ENCODE measurements at places on chromosomes 12 and 14.
A peak's percentile ranks its signal among the peaks of the same experiment; 100 is the strongest.

DNA sequence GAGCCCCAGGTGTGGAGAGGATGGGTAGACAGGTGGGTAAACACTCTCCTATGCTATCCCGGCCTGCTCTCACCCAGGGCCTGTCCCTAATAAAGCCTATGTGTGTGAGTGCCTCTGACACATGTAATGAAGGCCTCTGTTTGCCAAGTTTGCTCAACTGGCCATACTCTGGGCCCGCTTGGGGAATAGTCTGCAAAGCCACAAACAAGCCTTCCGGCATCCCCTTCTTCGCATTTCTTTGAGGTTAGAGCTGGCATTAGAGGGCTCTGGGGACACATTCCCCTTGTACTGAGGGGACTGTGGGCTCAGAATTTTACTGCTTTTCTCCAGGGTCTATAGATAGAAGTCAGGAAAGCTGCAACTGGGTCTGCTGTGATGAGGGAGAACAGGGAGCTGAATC lies 240.5 kb downstream of the C12orf75 start:
- H3K4me1 ChIP-seq = no peaks in the 10 kb centered on the region
- no peak for DNase-seq
- no peaks in the 10 kb centered on the region for H3K27me3 ChIP-seq
- H3K27ac ChIP-seq = no peak overlapping the region

GRCh38 chr12:107340898-107341297 lies 247.5 kb upstream of the CRY1 start:
- H3K36me3 ChIP-seq = no peaks in the 10 kb centered on the region
- no peak for DNase-seq

DNA sequence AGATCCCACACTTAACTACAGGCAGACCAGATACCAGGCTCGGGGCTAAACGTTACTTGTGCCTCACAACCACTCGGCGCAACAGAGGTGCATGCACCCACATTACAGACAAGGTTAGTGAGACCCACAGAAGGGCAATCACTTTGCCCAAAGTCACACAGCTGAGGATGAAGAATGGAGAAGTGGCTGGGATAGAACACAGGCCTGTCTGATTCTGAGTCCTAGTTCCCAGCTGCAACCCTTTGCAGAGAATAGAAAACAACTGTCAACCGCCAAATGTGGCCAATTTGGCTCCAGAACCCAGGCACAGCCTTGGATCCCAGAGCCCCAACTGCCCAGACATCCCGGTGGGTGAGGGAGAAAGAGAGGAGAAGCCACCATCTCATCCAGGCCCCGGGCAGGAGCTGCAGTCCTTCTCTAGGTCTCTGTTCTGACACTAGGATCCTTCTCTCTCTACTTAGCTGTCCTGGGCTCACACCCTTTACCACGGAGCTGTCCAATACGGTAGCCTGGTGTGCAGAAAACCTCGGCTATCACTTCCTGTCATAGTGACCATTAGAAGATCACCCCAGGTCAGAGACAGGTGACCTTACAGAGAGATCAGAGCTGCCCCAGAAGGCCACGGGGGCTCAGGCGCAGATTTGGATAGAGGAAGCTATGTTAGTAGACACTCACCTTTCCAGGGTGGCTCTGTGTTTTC lies 59.1 kb downstream of the FAM222A start:
- no peak overlapping the region for H3K27ac ChIP-seq
- no peak overlapping the region for H3K4me3 ChIP-seq
- no peaks in the 10 kb centered on the region for H3K27me3 ChIP-seq
- H3K36me3 ChIP-seq = no peaks in the 10 kb centered on the region

DNA sequence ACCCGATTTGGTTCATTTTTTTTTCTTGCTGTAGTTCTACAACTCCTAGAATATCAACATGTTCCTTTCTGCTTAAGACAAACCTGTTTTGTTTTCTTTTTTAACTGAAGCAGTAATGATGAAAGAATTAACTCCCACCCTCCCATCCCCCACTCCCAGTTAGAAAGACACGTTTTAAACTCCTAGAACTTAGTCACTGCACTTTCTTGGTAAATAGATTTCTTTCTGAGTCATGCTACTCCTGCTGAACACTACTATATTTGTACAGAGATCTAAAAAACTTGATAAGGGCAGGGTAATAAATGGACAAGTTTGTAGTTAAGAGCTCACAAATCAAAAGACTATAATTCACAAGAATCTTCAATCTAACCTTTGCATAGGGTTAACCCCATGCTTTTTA lies 118.9 kb upstream of the PTPRB start:
- H3K36me3 ChIP-seq = no peaks in the 10 kb centered on the region
- H3K27ac ChIP-seq = no peak overlapping the region
- no peak for DNase-seq
- H3K4me1 ChIP-seq = no peaks in the 10 kb centered on the region
- peaks cover 4% of the 10 kb centered on the region for H3K27me3 ChIP-seq

- no peak for DNase-seq
- no peaks in the 10 kb centered on the region for H3K4me1 ChIP-seq
- H3K27me3 ChIP-seq = no peaks in the 10 kb centered on the region
- H3K4me3 ChIP-seq = no peak overlapping the region
- H3K27ac ChIP-seq = no peak overlapping the region
- peaks cover 8% of the 10 kb centered on the region for H3K36me3 ChIP-seq
Measured at GRCh38 chr14:35257809-35258208, 34.4 kb upstream of the PSMA6 start.

- no peak for DNase-seq
- no peak overlapping the region for H3K27ac ChIP-seq
- no peaks in the 10 kb centered on the region for H3K27me3 ChIP-seq
- H3K4me3 ChIP-seq = no peak overlapping the region
- H3K36me3 ChIP-seq = no peaks in the 10 kb centered on the region
Measured at GRCh38 chr12:18706798-18707197, 31.0 kb downstream of the PLCZ1 start.

DNA sequence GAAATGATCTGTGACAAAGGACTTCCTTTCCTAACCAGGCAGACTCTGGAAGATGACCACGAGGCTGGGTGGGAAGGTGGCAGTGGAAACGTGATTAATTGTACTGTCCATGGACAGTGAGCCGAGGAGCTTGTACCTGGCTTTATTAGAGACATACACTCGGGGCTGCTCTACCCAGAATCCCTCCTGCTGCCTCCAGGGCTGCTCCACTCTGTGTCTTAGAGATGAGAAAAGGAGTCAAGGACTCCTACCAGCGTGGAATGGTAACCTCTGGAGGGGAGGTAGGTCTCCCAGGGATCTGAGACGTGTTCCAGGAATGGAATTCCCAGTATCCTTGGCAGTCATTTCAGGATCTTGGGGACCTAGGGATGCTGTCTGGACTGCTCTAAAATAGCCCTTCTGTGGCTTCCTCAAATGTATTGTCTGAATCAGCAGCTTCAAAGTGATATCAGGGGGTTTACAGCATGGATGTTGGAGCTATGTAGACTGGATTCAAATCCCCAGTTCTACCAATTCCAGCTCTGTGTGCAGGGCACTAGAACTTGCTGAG lies 237.8 kb downstream of the CACNA1C start:
- no peaks in the 10 kb centered on the region for H3K27me3 ChIP-seq
- H3K27ac ChIP-seq = no peak overlapping the region
- peaks cover 9% of the 10 kb centered on the region for H3K4me1 ChIP-seq
- no peaks in the 10 kb centered on the region for H3K36me3 ChIP-seq

DNA sequence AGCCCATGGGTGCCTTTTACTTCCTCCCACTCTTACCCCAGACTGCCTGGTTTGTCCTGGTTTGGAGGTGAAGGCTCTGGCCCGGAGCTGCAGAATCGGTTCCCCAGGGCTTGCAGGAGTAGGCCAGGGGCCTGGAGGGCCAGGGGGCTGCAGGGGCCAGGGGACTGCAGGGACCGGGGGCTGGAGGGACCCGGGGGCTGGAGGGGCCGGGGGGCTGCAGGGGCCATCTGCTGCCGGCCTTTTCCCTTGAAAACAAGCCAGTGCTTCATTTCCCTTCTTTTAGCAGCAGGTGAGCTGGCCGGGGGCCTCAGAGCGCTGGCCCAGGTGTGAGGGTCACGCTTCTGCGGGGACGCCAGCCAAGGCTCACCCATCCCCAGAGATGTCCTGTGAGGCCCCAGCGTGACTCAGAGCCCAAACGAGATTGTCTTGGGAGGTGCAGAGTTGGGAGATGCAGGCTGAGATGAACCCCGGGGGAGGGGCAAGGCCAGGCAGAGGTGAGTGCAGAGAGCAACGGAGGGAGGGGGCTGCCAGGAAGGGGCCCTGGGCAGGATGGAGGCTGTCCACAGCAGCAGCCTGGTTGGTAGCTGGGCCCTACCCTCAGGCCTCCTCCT lies 154.9 kb downstream of the KIF26A start:
- H3K27ac ChIP-seq = no peak overlapping the region
- no peaks in the 10 kb centered on the region for H3K27me3 ChIP-seq
- no peaks in the 10 kb centered on the region for H3K4me1 ChIP-seq
- DNase-seq = no peak
- H3K4me3 ChIP-seq = no peak overlapping the region

GRCh38 chr14:48973151-48973550 lies 613.0 kb downstream of the RPS29 start:
- no peaks in the 10 kb centered on the region for H3K27me3 ChIP-seq
- H3K27ac ChIP-seq = no peak overlapping the region
- DNase-seq = no peak
- no peaks in the 10 kb centered on the region for H3K36me3 ChIP-seq
- no peaks in the 10 kb centered on the region for H3K4me1 ChIP-seq
- H3K4me3 ChIP-seq = no peak overlapping the region

GRCh38 chr12:5407034-5407856 lies 24.7 kb upstream of the NTF3 start:
- H3K4me3 ChIP-seq = no peak overlapping the region
- H3K36me3 ChIP-seq = no peaks in the 10 kb centered on the region
- H3K27me3 ChIP-seq = no peaks in the 10 kb centered on the region
- DNase-seq = no peak

DNA sequence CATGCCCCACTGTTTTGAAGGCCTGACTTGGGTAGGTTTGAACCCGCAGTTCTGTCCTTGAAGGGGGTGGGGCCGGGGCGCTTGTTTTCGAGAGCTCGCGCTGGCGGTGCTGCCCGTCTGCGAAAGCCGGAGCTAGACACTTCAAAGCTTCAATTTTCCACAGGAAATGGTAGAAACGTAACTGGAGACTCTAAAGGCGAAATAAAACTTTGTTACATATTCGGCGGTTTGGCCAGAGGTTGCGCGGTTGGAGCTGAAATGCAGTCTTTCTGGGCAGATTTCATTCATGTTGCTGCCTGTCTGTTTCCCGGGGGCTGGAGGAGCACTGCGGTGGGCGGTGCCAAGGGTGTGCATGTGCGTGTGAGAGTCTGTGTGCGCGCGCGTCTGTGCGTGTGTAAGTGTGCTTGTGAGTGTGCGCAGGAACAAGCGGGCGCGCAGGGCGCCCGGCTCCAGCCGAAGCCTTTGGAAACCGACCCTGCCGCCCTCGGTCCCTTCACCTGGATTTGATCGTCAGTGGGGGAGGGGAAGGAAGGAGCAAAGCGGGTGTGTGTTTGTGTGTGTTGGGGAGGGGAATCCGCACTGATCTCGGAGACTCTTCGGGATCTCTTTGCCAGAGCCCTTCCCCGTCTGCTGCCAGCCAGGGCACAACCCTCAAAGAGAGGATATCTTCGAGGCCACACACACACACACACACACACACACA lies 227.7 kb upstream of the CRY1 start:
- H3K4me1 ChIP-seq = peaks cover 76% of the 10 kb centered on the region
- no peaks in the 10 kb centered on the region for H3K27me3 ChIP-seq
- H3K36me3 ChIP-seq = no peaks in the 10 kb centered on the region
- peak overlapping the region; percentile 53 for H3K4me3 ChIP-seq
- peak overlapping the region; percentile 87 for H3K27ac ChIP-seq
- DNase-seq = no peak

GRCh38 chr12:39145175-39145999 lies 240.0 kb upstream of the CPNE8 start:
- peak overlapping the region; percentile 33 for H3K27ac ChIP-seq
- peaks cover 3% of the 10 kb centered on the region for H3K4me1 ChIP-seq
- no peaks in the 10 kb centered on the region for H3K27me3 ChIP-seq

- H3K27ac ChIP-seq = peak overlapping the region; percentile 54
- H3K27me3 ChIP-seq = no peaks in the 10 kb centered on the region
- DNase-seq = no peak
- H3K36me3 ChIP-seq = no peaks in the 10 kb centered on the region
Measured at GRCh38 chr12:52857500-52857899, 8.7 kb upstream of the KRT78 start.

- H3K36me3 ChIP-seq = no peaks in the 10 kb centered on the region
- H3K27ac ChIP-seq = no peak overlapping the region
- H3K4me1 ChIP-seq = no peaks in the 10 kb centered on the region
- H3K4me3 ChIP-seq = no peak overlapping the region
Measured at GRCh38 chr12:54704202-54704601, 56.0 kb upstream of the DCD start.

DNA sequence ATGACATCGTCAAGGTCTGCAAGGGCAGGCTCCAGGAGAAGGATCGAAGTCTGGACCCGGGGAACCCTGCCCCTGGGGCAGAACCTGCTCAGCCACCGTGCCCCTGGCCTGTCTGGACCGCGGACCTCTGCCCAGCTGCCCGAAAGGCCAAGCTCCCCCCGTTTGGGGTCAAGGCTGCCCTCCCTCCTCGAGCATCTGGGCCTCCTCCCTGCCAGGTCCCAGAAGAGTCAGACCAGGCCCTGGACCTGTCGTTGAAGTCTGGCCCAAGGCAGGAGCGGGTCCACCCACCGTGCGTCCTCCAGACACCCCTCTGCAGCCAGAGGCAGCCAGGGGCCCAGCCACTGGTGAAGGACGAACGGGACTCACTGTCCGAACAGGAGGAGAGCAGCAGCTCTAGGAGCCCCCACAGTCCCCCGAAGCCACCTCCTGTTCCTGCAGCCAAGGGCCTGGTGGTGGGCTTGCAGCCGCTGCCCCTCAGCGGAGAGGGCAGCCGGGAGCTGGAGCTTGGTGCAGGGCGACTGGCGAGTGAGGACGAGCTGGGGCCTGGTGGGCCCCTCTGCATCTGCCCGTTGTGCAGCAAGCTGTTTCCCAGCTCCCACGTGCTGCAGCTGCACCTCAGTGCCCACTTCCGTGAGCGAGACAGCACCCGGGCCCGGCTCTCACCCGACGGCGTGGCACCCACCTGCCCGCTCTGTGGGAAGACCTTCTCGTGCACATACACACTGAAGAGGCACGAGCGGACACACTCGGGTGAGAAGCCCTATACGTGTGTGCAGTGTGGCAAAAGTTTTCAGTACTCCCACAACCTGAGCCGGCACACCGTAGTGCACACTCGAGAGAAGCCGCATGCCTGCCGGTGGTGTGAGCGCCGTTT lies 856 bp downstream of the ZBTB42 start:
- H3K27me3 ChIP-seq = no peaks in the 10 kb centered on the region
- H3K36me3 ChIP-seq = no peaks in the 10 kb centered on the region
- H3K27ac ChIP-seq = peak overlapping the region; percentile 82
- DNase-seq = no peak

- peaks cover 28% of the 10 kb centered on the region for H3K4me1 ChIP-seq
- no peak for DNase-seq
- H3K4me3 ChIP-seq = no peak overlapping the region
- H3K27ac ChIP-seq = no peak overlapping the region
Measured at GRCh38 chr14:79514700-79515099, 696.6 kb downstream of the DIO2 start.

DNA sequence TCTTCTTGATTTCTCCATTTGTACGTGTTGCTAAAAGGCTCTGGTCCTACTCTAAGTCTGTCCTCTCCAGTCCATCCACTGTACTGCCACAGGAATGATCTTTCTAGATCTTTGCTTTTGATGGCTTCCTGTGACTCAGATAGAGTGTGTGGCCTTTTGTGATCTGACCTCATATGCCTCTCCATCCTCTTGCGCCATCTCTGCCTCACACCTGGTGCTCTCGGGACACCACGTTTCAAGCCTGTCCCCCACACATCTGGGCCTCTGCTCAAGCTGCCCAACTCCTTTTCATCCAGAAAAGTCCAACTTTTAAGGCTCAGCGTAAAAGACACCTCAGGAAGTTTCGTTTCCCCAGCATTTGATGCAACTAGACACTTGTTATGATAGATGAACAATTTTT lies 39.0 kb downstream of the DCAF4 start:
- no peak for DNase-seq
- H3K27me3 ChIP-seq = no peaks in the 10 kb centered on the region
- no peaks in the 10 kb centered on the region for H3K4me1 ChIP-seq
- H3K27ac ChIP-seq = no peak overlapping the region
- H3K4me3 ChIP-seq = no peak overlapping the region
- peaks cover 53% of the 10 kb centered on the region for H3K36me3 ChIP-seq
